ENCODE measurements at places on chromosomes 4 and X.

DNA sequence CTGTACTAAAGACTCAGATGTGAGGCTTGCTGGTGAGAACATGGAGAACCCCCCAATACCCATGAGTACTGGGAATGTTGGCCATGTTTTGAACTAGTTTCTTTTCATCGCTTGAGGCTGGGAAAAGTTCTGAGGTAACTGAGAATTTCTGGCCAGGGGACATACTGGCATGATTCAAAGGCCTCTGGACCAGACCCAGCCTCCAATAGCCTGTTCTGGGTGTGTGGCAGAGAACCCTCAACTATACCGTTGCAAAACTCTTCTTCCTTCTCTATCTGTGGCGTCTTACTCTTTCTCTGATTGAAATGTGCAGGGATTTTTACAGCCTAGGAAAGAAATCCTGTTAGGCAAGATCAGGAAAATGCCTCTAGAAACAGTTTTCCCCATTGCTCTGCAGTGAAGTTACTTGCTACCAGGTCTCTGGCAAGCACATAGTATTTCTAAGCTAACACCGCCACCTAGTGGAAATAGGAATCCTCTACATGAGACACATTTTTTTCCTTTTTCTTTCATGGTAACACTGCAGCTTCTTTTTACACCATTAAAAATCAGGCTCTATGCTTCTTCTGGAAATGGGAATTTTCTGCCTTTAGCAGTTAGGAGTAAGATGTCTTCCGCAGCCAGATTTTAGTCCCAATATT lies 170.7 kb upstream of the ZCCHC13 start:
- DNase-seq = no peak

- no peak for DNase-seq
Measured at GRCh38 chr4:88465653-88466192, 8.8 kb downstream of the HERC5 start.

- DNase-seq = no peak
Measured at GRCh38 chrX:84729809-84730208, 227.6 kb upstream of the HDX start.

- DNase-seq = no peak
Measured at GRCh38 chrX:38879631-38880220, 78.5 kb downstream of the MID1IP1 start.

- DNase-seq = no peak
Measured at GRCh38 chr4:179662522-179662921, 2220.3 kb upstream of the AGA start.

GRCh38 chrX:16979226-16979625 lies 32.8 kb downstream of the REPS2 start:
- no peak for DNase-seq

DNA sequence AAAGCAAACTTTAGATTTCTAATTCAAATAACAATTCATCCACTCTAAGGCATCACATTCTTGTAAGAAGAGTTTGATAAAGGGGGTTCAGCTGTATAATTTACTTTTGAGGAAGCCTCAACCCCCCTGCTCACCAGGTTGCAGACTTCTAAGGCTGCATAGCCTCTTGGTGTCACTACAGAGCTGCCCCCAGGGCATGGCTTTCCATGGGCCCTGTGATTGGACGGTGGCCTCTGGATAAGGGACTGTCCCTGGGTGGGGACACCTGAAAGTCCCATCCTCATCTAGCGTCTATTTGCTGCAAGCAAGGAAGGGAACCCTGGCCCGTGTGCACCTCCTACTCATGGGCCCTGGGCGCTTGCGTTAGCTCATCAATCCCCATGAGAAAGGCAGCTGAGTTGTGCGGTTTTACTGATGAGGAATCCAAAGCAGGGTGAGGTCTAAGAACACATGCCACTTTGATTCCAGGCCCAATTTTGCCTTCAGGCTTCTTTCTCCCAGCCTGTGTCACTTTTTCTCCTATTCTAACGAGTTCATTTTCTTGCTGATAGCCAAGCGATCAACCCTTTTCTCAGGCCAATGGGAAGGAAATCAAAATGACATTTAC lies 51.8 kb downstream of the SCML1 start:
- no peak for DNase-seq

- DNase-seq = no peak
Measured at GRCh38 chr4:6715704-6716017, 313 bp upstream of the BLOC1S4 start.

DNA sequence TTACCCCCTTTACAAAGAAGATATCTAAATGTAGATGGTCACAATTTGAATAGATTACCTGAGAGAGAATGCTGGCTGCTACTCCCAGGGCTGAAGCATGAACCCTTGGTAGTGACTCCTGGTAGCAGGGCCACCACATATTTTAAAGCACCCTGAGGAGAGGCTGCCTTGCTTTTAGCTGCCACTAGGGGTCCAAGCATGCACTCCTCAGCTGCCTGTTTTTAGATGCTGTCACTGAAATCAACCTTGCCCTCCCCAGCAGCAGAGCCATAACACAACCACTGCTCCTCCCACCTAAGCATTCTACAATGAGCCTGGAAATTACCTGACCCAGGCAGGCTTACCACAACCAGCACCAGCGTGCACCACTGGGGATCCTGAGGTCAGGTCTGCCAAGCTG lies 850.9 kb downstream of the FAM133A start:
- DNase-seq = no peak

DNA sequence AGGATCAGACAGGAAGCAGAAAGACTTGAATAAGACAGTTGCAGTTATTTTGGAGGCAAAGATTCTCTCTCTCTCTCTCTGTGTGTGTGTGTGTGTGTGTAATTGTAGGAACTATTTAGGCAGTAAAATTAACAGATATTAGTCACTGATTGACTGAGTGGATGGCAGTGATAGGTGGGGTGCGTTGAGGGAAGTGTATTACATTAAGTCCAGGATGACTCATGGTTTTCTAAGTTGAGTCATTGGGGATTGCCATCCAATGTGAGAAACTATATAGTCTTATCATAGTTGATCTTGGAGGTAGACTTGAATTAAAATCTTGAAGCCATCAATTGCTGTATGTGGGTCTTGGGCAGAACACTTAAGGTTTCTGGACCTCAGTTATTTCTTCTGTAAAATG lies 75.4 kb downstream of the AR start:
- no peak for DNase-seq

GRCh38 chr4:153603258-153603657 lies 80.8 kb upstream of the TLR2 start:
- DNase-seq = no peak

GRCh38 chr4:108337923-108338322 lies 169.2 kb upstream of the LEF1 start:
- DNase-seq = no peak

DNA sequence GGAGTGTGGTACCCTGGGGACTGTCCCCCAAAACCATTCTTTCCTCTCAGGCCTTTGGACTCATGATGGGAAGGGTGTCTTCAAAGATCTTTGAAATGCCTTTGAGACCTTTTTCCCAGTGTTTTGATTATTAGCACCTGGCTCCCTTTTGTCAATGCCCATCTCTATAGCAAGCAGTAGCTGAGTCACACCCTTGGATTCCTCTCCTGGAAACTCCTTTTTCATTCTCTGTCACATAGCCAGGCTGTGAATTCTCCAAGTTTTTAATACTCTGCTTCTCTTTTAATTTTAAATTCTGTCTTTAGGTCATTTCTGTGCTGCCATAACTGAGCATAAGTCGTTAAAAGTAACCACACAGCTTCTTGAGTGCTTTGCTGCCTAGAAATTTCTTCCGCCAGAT lies 29.7 kb downstream of the IL21 start:
- no peak for DNase-seq

GRCh38 chr4:95151255-95151654 lies 393.5 kb downstream of the BMPR1B start:
- no peak for DNase-seq

- no peak for DNase-seq
Measured at GRCh38 chr4:41939016-41939626, 3.9 kb downstream of the TMEM33 start.

- no peak for DNase-seq
Measured at GRCh38 chr4:38099908-38100407, 139.8 kb downstream of the PTTG2 start.

GRCh38 chr4:81447566-81448229 lies 24.0 kb downstream of the RASGEF1B start:
- no peak for DNase-seq

- no peak for DNase-seq
Measured at GRCh38 chr4:6727081-6727942, 11.3 kb downstream of the BLOC1S4 start.

DNA sequence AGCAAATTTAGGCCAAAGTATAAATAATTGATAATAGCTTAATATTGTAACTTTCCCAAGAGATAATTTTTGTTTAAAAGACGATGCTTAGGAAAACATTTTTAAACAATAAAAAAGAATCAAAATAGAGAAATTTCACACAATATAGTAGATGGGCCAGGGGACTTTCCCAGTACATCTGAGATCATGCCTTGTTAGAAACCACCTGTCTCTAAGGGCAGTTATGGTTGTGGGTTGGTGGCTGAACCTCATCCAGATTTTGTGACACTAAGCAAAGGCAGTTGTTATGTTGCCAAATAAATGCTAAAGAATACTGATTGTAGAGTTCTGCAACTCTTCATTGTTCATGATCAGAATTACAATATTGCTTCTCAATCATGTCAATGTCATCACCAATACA lies 270.6 kb downstream of the BANK1 start:
- DNase-seq = no peak

GRCh38 chr4:108901291-108901690 lies 138.4 kb upstream of the ETNPPL start:
- DNase-seq = no peak

- no peak for DNase-seq
Measured at GRCh38 chr4:25592736-25593135, 62.9 kb upstream of the SLC34A2 start.

- no peak for DNase-seq
Measured at GRCh38 chr4:76969495-76969894, 19.9 kb downstream of the SEPTIN11 start.

GRCh38 chr4:93480452-93480851 lies 348.1 kb upstream of the ATOH1 start:
- DNase-seq = no peak

DNA sequence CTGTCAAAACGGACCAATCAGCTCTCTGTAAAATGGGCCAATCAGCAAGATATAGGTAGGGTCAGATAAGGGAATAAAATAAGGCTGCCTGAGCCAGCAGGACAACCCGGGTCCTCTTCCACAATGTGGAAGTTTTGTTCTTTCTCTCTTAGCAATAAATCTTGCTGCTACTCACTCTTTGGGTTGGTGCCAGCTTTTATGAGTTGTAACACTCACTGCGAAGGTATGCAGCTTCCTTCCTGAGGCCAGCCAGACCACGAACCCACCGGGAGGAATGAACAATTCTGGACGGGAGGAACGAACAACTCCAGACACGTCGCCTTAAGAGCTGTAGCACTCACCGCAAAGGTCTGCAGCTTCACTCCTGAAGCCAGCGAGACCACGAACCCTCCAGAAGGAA lies 287.8 kb downstream of the RAPGEF2 start:
- DNase-seq = no peak

GRCh38 chrX:11269006-11269405 lies 24.2 kb upstream of the AMELX start:
- no peak for DNase-seq

GRCh38 chrX:23503835-23504539 lies 163.3 kb upstream of the PRDX4 start:
- no peak for DNase-seq

- no peak for DNase-seq
Measured at GRCh38 chr4:113677325-113677724, 84.2 kb downstream of the CAMK2D start.

- peak; percentile 63 for DNase-seq
Measured at GRCh38 chr4:184168406-184169019, 49.2 kb downstream of the ENPP6 start.

- DNase-seq = no peak
Measured at GRCh38 chr4:8146157-8146556, 12.5 kb downstream of the ABLIM2 start.

- peak; percentile 27 for DNase-seq
Measured at GRCh38 chrX:2325076-2325784, 175.5 kb downstream of the DHRSX start.

GRCh38 chr4:42845586-42845985 lies 46.9 kb upstream of the GRXCR1 start:
- DNase-seq = no peak

GRCh38 chr4:139027776-139028175 lies 12.2 kb downstream of the NOCT start:
- DNase-seq = no peak

DNA sequence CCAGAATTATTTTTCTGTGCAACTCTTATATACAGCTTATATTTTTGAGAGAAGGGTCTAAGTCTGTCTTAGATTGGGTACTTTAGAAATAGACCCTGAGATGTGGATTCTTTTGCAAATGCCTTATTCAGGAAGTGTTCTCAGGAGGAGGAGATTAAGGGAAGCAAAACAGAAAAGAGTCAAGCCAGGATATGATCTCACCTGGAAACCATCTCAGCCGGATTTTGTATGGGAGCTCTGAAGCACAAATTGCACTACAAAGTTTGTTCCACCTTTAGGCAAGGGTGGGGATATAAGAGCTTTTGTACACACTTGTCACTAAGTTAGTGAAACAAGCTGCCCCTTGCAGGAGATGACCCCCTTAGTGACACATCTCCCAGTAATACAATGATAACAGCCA lies 121.2 kb upstream of the GRPR start:
- DNase-seq = no peak

DNA sequence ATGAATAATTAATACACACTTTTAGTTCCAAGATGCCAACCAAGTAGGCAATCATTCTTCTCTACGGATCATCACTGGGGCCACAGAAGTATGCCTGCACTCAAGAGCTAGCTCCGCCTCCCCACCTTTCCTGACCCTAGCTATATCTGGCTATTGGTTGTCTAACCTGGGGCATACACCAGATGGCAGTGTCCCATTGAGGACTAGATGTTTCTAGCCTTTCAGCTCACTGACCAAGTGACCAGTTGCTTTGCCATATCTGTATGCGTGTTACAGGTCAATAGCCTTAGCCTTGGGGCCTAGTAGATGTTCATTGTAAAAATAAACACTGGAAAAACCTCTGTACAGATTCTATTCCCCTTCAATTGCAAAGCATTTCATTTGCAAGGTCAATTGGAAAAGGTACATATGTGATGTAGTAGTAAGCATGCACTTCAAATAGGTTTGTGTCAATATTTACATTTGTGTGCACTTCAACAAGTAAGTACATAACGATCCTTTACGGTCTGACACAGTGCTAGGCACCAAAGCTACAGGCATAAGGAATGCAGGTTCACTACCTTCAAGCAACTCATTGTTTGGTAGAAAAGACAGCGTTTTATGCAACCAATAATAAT lies 521.7 kb downstream of the PPARGC1A start:
- DNase-seq = no peak

GRCh38 chrX:134075894-134076718 lies 90.7 kb upstream of the GPC3 start:
- no peak for DNase-seq

GRCh38 chr4:82629238-82630000 lies 67.6 kb upstream of the TMEM150C start:
- no peak for DNase-seq

DNA sequence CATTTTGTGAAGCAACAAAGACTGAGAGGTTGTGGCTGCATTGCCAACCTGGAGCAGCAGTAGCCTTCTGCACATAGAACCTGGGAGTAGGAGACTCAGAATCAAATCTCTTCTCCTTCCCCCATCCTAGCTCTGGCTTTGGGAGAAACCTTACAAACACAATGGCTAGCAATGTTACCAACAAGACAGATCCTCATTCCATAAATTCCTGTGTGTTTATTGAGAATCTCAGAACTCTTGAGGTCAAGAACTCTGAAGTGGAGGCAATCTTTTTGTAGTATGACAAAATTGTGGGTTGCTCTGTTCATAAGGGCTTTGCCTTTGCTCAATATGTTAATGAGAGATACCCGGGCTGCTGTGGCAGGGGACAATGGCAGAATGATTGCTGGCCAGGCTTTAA lies 406.7 kb upstream of the SPANXN1 start:
- DNase-seq = no peak

- no peak for DNase-seq
Measured at GRCh38 chr4:183422962-183423631, 21.3 kb upstream of the CDKN2AIP start.

Data from stimulated activated CD4-positive, alpha-beta T cell treated with anti-CD3 and anti-CD28 coated beads, Interleukin-12 subunit alpha, Interleukin-12 subunit beta, amount 100 ng/mL, for 48 hours (primary cell).